Foreskin keratinocyte (primary cell): ENCODE measurements at places on chromosomes 4 and X. TPM values are rescaled to one million over a fixed set of nuclear protein-coding genes. Genes with fewer than 3 reads are reported as not detected.

The MAGEE1 gene
- polyA plus RNA-seq: 1.9 and 2.5 TPM in 2 replicates

DNA sequence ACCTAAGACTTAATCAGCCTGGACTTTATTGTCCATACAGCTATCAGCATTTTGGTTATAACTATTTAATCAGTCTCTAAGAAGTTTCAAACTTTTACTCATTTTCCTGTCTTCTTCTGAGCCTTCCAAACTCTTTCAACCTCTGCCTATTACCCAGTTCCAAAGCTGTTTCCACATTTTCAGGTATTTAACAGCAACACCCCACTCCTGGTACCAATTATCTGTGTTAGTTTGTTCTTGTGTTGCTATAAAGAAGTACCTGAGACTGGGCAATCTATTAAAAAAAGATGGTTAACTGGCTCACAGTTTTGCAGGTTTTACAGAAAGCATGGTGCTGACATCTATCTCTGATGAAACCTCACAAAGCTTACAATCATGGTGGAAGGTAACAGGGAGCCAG lies 195.6 kb downstream of the NPNT start:
- DNase-seq: no peak

The PFKFB1 gene
- polyA plus RNA-seq: 0.14 and 0.19 TPM in 2 replicates

- no peak for DNase-seq
These were observed 41.0 kb downstream of the HHIP start for GRCh38 chr4:144686921-144687320.

The PALLD gene
- polyA plus RNA-seq: 58.4 and 88.0 TPM in 2 replicates

GRCh38 chr4:168367065-168367464 lies 48.5 kb upstream of the DDX60 start:
- DNase-seq: no peak

The SSX3 gene
- not detected in 2 replicates for polyA plus RNA-seq
